ENCODE measurements at places on chromosomes 4 and X.
A peak's percentile ranks its signal among the peaks of the same experiment; 100 is the strongest.

DNA sequence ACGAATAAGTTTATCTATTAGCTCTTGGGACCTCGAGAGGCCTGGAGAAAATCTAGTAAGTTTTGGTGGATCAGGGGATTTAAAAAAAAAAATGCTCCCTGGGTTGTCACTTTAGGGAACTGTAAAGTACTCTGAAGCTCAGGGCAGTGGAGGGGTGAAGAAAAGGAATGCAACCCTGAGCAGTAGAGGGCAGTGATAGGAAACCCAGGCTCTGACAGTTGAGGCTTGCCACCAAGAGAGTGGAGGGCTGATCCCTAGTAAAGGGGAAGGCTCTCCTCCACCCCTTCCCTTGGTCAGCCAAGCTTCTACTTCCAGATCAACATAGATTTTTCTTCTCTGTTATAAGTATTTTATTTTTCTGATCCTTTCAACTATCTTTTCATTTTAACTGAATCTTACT is 73.1 kb downstream of the FBXO8 start:
- DNase-seq, result no peak

DNA sequence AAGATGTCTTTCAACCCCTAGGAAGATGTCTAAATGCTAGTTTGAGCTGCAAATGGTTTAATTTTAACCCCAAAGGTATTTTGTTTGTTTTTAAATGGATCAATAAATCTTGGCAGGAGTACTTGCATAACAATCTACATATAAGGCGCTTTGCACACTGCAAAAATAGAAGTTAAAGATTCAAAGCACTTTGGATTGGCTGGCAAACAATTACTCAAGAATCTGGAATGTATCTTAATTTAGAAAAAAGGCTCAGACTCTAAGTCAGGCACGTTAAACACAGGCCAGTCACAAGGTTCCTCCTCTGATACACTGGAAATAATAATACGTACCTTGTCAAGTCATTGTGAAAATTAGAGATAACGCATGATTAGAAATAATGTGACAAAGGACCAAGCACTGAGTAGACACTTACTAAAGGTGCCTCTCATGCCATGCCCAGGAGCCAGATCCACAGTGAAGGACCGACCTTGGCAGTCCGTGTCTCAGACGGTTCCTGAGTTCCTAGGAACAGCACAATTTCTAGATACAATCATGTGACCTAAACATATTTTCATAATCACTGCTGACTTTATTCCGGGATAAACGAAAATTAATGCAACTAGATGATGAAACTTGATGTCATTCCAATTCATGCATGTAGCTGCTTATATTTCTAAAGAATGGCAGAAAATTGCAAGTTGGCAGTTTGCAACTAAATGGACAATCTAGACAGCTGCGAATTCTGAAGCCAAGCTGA is 49.6 kb downstream of the PROM1 start:
- no peak for DNase-seq

- DNase-seq, result no peak
These were observed 11.9 kb downstream of the L1CAM start for GRCh38 chrX:153874085-153874365.

DNA sequence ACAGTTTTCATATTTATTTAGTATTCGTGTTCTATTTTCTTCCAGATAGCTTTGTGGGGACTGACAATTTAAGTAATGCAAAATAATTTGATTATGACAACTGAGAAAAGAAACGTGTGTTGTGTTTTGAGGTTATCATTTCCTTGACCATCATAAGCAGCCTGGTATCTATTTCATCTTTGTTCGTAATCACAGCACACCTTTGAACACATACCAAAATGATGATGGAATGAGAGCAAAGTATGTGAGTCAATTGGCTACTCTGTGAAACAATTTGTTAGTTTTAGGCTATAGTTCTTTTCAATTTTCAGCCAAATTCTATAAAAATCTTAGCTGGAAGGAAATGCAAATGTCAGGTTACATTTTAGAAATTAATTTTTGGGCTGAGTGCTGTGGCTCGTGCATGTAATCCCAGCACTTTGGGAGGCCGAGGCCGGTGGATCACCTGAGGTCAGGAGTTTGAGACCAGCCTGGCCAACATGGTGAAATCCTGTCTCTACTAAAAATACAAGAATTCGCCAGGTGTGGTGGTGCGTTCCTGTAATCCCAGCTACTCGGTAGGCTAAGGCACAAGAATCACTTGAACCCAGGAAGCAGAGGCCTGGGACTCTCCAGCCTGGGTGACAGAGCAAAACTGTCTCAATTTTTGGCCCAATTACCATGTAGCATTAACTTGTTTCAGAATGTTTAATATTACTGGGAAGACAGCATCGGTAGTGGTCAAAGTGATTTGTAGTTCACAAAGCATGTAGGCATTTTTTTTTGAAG is 1.1 kb upstream of the DUSP21 start:
- no peak for DNase-seq

GRCh38 chr4:76147454-76148141 is 599 bp downstream of the NUP54 start:
- peak; percentile 81 for DNase-seq

- no peak for DNase-seq
These were observed 267.9 kb downstream of the AFF2 start for GRCh38 chrX:148768296-148768695.

DNA sequence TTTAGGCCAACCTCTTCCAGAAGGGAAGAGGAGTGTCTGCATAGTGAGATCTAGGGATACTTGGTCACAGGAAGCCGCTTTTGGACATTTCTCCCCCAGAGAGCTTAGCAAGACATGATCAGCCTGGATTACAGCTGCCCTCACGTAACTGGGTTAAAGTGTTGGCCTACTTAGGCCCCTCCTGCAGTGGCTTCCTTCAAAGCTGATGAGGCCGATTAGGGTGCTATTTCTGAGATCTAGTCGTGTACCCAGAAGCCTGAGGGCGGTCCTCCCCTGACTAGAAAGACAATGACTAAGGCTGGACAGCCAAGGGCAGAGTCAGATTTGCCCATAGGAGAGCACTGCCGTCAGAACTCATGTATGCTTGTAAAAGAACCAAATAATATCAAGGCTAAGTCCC is 135.0 kb downstream of the AMMECR1 start:
- DNase-seq, result peak; percentile 73

DNA sequence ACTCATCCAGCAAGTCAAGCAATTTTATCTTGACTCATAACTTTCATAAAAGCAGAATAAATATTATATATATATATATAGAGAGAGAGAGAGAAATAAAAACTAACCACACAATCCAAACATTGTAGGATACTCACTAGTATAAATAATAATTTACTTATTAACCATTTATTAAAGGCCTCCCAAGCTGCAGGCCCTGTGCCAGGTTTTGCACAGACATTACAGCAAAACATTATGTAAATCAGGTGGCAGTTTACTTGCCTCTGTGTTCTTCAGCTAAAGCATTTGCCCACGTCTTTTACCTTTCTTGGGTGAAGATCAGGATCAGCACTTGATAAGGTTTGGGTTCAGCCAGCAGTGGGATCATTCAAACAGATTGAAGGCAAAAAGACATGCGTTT is 75.6 kb downstream of the CLDN22 start:
- no peak for DNase-seq

GRCh38 chr4:5863461-5864113 is 29.3 kb downstream of the CRMP1 start:
- peak; percentile 91 for DNase-seq

DNA sequence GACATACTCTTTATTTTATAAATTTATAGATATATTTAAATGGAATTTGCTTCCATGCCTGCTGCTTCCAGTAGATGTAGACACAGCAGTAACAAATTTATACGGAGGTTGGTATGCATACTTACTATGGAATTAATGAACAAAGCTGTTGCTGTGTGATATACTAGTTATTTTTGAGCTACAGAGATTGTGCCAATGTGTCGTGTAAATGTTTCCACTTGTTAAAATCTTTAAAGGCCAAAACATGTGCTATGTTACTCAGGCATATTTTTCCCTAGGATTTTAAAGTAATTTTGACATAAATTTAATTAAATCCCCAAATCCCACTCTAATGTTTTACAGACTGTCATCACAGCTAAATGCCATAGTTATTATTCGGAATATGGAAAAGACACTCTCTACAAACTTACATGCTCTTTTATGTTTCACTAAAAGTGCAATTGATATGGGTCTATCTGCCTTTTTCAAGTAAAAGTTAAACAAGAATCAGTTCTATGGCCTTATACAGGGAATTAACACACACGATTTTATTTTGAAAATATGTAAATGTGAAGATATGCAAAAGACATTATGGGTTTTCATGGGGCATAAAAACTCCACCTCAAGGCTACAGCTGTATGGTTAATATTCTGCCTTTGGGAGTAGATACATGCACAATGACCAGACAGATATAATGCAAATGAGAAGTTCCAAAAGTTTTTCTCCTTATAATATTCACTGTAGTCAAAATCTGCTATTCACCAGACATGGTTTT is 256.8 kb downstream of the FSTL5 start:
- DNase-seq, result no peak

Measured in RPMI7951 (cell line).